SJCRH30 (cell line): ENCODE measurements at places on chromosomes 4 and X. TPM values are rescaled to one million over a fixed set of nuclear protein-coding genes. Genes with fewer than 3 reads are reported as not detected.

The PRKG2 gene
- not detected in 2 replicates for total RNA-seq

DNA sequence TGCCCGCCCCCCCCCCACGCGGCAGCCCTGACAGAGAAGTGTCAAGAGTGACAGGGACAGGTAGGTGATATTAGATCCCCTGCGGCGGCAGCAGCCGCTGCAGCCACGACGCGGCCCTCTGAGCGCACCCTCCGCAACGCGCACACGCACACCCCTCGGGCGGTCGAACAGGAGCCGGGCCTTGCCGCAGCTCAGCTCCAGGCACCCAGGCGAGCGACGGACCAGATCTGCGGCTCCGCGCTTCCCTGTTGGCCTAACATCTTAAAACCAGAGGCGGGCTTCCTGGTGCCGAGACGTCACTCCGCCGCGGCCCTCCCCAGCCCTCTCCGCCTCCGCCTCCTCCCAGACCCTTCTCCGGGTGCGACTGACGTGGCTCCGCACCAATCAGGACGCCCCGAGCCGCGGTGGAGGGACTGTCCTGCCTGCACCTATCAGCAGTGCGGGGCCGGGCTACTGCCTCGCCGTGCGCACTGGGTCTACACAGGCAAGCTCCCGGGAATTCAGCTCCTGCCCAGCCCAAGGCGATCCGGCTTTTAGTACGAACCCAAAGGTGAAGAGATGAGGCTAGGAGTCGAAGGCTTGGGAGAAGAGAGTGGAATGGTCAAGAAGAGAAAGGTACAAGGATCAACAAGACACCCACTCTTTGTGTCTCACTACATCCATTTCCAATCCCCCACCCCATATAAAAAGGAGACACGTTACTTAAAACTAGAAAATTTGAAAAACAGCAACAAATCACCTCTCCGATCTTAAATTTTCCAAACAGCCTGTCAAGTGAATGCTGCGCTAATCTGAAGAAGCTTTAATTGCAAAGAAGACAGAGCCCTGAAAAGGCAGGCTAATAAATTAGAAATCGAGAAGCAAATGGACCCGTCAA, at the start of gene PITX2:
TSS of gene PITX2 (minus strand) at position 237 of the 877 bp plus-strand sequence. CDS start 617 bp downstream, outside the sequence.
- H3K4me1 ChIP-seq, result peaks cover 11% of the 10 kb centered on the region
- no peaks in the 10 kb centered on the region for H3K27me3 ChIP-seq
- peak within 1 kb of the TSS; percentile 95 for H3K4me3 ChIP-seq
- H3K36me3 ChIP-seq, result peaks cover 47% of the 10 kb centered on the region

- no peak overlapping the region for H3K27ac ChIP-seq
- no peaks in the 10 kb centered on the region for H3K27me3 ChIP-seq
- no peak overlapping the region for H3K4me3 ChIP-seq
- no peaks in the 10 kb centered on the region for H3K4me1 ChIP-seq
- H3K36me3 ChIP-seq, result no peaks in the 10 kb centered on the region
- DNase-seq, result no peak
These were observed 51.7 kb downstream of the SLC7A11 start for GRCh38 chr4:138190452-138190858.

DNA sequence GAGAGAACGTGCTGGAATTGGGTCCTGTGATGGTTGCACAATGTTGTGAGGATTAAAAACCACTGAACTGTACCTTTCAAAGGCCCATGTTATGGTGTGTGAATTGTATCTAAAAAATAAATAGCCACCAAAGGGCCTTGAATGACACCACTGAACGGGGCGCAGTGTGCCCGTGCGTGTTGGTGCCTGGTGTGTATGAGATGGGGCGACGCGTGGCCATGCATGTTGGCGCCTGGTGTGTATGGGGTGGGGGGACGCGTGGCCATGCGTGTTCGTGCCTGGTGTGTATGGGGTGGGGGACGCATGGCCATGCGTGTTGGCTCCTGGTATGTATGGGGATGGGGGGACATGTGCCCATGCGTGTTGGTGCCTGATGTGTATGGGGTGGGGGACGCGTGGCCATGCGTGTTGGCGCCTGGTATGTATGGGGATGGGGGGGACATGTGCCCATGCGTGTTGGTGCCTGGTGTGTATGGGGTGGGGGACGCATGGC, 66.6 kb upstream of the HELT start:
- no peaks in the 10 kb centered on the region for H3K27me3 ChIP-seq
- no peak for DNase-seq
- H3K4me3 ChIP-seq, result no peak overlapping the region
- no peaks in the 10 kb centered on the region for H3K4me1 ChIP-seq

DNA sequence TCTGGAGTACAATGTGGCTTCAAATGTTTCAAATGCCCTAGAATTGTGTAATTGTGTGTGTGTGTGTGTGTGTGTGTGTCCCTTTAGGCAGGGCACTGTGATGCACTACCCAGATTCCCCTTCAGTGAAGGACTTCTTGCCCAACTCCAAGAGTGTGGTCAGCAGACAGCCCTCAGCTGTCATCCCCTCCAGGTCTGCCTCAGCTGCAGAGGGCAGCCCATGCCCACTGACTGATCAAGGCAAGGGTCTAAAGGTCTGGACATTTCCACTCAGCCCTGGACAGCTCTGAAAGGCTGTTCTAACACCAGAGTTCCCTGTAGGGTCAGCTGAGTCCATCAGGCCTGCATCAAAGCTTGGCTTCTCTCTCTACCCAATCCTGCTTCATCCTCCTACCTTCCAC, 83.9 kb upstream of the USP9X start:
- H3K4me3 ChIP-seq, result no peak overlapping the region
- no peaks in the 10 kb centered on the region for H3K27me3 ChIP-seq
- no peaks in the 10 kb centered on the region for H3K36me3 ChIP-seq
- no peaks in the 10 kb centered on the region for H3K4me1 ChIP-seq
- DNase-seq, result no peak

DNA sequence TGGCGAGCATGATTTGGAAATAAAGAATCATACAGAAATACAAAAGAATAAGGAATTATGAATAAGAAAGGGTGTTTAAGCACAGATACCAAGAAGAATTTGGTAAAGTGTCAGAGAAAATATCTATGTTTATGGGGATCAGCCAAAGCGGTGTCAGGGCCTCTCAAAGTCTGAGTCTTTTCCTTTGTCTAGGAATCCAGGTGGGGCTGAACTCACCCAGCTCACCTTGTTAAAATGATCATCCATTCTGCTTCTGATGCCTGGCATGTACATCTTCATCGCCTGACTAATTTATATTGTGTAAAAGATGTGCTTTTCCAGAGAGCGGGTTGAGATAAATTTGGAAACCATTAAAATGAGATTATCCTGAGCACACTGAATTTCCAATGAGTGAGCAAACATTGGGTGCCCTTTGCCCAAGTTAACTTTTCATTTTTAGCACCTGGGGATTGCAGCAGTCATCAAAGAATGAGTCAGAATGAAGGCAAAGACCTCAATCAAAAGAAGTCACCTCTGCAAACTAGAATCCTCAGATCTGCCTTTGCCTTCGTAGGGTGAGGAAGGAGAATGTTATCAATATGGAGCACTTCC, 141.9 kb upstream of the ANXA3 start:
- H3K4me3 ChIP-seq, result no peak overlapping the region
- peaks cover 3% of the 10 kb centered on the region; the same call in 1 of the 2 replicates for H3K36me3 ChIP-seq
- H3K27ac ChIP-seq, result no peak overlapping the region
- H3K4me1 ChIP-seq, result no peaks in the 10 kb centered on the region; the same call in 1 of the 2 replicates

- DNase-seq, result peak; percentile 22
- no peaks in the 10 kb centered on the region for H3K27me3 ChIP-seq
- peak overlapping the region; percentile 84 for H3K4me3 ChIP-seq
- H3K27ac ChIP-seq, result peak overlapping the region; percentile 92
These were observed 595 bp downstream of the MBNL3 start for GRCh38 chrX:132488180-132488705.

DNA sequence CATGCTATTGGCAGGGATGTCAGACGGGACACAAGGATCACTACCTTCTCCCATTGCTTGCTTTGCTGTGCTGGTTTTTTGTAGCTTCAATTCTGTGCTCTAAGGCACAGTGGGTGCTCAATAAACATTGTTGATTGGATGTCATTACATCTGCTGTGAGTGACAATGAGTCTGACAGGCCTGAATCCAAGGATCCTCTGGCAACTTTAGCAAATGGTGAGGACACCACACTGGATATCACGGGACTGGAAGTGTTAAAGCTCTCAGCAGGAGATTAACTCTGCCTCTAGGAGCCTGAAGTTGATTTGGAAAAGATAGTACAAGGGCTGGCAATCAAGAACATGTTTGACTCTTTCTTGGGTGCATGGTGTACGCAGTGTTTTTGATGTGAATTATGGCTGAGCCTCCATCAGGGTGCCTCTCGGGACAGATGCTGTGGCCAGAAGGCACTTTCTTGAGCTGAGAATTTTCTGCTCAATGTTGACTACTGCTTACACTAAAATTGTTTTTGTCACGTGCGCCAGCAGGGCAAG, 217.9 kb downstream of the ARAP2 start:
- no peaks in the 10 kb centered on the region; the same call in 1 of the 2 replicates for H3K27me3 ChIP-seq
- H3K27ac ChIP-seq, result no peak overlapping the region
- no peak for DNase-seq

DNA sequence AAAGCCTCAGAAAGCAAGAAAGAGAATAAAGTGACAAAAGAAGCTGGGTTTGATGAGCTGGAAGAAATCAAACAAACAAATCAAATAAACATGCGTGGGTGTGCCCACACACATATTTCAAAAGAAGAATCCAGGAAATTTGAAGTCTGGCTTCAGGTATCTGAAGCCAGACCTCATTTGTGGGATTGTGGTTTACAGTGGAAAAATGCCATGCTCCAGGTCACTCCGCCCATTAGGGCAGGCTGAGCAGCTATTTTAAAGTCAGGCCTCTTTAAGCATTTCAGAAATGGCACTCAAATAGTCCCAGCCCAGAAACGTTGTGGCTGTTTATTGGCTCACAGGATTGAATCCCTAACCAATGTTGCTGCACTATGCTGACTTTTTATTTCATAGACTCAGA, 226.1 kb upstream of the F9 start:
- H3K36me3 ChIP-seq, result no peaks in the 10 kb centered on the region
- no peak for DNase-seq
- H3K27me3 ChIP-seq, result no peaks in the 10 kb centered on the region
- no peak overlapping the region for H3K4me3 ChIP-seq

DNA sequence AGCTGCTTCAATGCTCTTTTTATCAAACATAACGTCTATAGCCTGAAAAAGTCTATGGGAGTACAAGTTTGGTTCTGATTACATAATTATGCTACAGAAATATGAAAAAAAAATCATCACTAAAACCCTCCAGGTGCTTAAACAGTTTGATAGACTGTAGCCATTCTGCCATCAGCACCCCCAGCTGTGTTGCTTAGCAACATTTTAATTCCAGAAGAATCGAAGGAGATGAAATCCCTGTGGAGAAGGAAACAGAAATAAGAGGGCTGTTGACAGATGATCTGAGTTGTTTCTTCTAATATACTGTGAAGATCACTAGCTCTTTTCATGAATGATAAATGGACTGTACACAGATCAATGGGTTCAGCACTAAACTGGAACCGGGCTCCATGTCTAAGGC, 402.8 kb downstream of the AFF2 start:
- no peak overlapping the region for H3K4me3 ChIP-seq
- no peaks in the 10 kb centered on the region for H3K27me3 ChIP-seq
- H3K36me3 ChIP-seq, result no peaks in the 10 kb centered on the region
- H3K27ac ChIP-seq, result no peak overlapping the region
- no peak for DNase-seq

GRCh38 chr4:85783900-85784299, 308.9 kb downstream of the ARHGAP24 start:
- no peak for DNase-seq
- no peaks in the 10 kb centered on the region for H3K36me3 ChIP-seq
- H3K4me1 ChIP-seq, result peaks cover 10% of the 10 kb centered on the region
- no peaks in the 10 kb centered on the region for H3K27me3 ChIP-seq

DNA sequence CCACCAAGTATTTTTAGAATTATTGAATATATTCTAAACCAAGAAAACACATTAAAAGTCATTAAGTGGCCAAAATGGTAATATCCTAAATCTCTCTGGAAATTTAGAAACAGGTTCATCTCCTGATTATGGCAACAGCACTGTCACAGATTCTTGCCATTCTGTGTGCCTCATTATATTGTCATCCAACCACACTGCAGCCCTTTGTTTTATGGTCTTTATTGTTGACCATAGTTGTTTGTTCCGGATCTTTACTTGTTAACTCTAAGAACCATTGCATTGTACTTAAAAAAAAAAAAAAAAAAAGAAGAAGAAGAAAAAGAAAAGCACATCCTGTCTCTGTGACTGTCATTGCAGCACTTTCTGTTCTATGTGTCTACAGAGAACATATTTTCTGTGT, 822.1 kb upstream of the ADGRL3 start:
- no peak for DNase-seq
- no peaks in the 10 kb centered on the region for H3K27me3 ChIP-seq
- H3K4me1 ChIP-seq, result no peaks in the 10 kb centered on the region
- no peak overlapping the region for H3K27ac ChIP-seq
- H3K36me3 ChIP-seq, result no peaks in the 10 kb centered on the region; the same call in 1 of the 2 replicates

DNA sequence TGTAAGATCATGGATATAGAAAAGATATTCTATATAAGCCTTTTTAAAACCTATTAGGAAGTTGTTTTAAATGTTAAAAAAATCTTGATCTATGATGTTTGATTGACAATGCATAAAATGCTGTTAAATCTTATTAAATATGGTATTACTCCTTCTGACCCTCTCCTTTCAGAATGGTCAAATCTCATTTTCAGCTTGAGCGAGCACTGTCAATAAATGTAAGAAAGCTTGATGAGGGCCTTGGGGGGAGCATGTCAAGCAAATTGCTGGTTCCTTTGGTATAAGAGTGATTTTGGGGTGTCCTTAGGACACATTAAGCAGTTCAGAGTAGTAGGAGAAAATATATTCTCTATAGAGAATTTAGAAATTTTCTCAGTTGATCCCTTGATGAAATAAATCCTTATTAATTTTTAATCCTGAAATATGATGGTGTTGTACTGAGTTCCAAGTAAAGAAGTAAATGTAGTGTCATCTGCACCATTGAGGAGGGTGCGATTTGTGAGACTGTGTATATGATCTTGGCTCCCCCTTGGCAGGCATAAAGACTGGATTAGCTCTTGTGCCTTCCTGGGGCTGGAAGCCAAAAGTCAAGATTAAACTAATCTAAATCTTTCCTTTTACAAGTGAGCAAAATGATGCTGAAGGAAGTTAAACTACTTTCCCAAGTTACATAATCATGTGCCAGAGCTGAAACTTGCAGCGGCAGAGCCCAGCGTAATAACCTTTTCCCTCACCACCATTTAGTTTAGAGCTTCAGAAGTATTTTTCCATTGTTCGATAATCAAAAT, 82.6 kb upstream of the ANK2 start:
- H3K4me1 ChIP-seq, result no peaks in the 10 kb centered on the region
- no peak overlapping the region for H3K27ac ChIP-seq
- no peak overlapping the region for H3K4me3 ChIP-seq

DNA sequence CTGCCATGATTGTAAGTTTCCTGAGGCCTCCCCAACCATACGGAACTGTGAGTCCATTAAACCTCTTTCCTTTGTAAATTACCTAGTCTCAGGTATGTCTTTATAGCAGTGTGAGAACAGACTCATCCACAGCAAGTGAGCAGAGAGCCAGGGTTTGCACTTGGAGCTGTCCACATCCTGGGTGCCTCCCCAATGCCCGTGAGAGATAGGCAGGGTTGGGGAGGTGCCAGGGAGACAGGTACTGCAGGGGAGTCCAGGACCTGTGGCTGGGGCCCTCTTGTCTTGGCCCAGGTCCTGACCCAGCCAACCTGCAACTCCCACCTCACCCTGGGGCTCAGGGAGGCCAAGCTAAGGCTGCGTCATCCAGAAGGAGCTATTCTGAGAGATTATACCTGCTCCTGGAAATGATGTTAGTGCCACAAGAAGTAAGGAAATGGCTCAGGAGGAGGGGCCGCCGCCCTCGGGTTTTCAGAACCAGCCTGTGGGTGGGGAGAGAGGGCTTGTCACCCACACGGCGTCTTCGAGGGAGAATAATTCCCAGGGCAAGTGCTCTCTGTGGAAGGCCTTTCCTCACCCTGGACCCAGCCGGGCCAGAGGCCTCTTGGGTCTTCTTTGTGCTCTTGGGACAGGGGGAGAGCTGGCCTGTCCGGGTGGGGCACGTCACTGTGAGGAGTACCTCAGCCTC, 66.5 kb downstream of the ADRA2C start:
- no peak overlapping the region for H3K27ac ChIP-seq
- no peaks in the 10 kb centered on the region for H3K36me3 ChIP-seq
- DNase-seq, result no peak
